ENCODE measurements at places on chromosomes 6 and 20.

GRCh38 chr20:3563548-3564177 lies 92.8 kb downstream of the ATRN start:
- DNase-seq, result peak; percentile 56

DNA sequence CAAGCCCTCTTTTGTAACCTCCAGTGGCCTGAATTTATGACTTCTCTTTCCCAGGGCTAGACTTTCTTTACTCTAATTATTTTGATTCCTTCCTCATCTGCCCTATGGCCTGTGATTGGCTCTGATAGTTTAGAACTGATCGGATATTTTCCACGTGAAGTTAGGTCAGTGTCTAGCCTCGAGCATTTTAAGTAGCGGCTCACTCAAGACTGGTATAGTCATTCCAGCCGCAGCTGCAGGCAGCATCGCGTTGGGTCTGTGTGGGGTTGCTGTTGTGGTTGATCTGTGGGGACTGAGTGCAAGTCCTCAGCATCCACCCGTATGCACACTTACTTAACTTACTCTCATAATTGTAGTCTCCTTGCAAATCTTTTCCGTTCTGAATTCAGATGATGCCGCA lies 105.7 kb downstream of the SMOC2 start:
- no peak for DNase-seq

DNA sequence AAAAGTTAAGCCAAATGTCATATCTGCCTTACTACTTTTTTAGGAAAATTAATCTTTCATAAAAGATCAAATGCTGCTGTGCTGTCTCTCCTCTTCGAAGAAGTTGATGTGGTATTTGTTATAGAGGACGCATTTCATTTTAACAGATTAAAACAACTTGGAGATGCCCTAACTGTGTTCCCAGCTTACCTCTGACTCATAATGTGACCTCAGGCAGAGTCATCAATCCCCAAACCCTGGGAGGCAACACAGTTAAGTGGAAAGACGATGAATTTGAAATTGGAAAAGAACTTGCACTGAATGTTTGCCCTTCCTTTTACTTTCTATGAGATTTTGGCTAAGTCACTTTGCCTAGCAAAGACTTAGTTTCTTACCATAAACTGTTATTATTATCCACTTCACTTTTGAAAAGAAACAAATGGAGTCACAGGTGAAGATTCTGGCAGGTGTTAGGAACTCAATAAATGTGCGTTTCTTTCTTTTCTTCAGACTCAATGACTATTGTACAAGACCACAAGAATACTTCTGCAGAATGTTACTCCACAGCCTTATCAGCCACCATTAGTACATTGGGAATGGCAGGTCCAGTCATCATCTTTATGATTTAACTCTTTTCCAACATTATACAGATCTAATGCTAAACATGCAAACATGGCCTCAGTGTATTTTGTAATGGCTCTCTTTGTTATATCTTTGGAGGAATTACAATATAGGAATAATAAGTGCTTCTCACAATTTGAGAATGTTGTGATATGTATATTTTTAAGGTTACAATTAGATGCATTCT lies 102.6 kb downstream of the COL21A1 start:
- no peak for DNase-seq

DNA sequence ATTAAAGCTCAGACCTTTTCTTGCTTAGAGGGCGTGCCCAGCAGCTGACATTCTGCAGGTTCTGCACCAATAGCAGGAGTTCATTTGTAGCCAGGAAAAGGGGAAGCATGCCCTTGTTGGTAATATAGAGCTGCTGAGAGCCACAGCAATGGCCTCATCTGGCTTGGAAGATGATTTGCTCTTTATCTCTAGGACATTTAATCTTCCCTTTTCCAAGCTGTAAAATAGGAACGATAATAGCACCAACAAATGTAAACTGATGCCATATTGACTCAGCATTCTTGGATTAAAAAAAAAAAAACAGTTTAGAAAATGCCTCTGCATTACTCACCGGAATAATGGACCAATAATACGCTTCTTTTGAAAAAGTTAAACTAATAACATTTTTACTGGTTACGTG lies 93.4 kb upstream of the SLC2A12 start:
- peak; percentile 86 for DNase-seq

GRCh38 chr6:2777249-2777648 lies 12.1 kb downstream of the WRNIP1 start:
- DNase-seq, result no peak

DNA sequence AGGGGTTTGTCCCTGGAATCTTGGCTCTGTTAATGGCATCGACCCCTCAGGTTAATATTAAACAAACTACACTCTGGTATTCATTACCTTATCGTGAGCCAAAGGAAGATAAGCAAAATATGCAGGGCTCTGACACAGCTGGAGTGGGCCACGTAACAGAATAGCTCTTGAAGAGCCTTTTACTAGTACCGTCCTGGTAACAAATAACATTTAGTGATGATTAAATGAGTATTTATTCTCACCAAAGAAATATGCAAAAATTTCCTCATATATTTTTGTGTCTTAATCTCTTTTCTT lies 20.1 kb upstream of the UTRN start:
- DNase-seq, result no peak

- no peak for DNase-seq
Observed at GRCh38 chr6:139378226-139378625, 3.8 kb upstream of the CITED2 start.

DNA sequence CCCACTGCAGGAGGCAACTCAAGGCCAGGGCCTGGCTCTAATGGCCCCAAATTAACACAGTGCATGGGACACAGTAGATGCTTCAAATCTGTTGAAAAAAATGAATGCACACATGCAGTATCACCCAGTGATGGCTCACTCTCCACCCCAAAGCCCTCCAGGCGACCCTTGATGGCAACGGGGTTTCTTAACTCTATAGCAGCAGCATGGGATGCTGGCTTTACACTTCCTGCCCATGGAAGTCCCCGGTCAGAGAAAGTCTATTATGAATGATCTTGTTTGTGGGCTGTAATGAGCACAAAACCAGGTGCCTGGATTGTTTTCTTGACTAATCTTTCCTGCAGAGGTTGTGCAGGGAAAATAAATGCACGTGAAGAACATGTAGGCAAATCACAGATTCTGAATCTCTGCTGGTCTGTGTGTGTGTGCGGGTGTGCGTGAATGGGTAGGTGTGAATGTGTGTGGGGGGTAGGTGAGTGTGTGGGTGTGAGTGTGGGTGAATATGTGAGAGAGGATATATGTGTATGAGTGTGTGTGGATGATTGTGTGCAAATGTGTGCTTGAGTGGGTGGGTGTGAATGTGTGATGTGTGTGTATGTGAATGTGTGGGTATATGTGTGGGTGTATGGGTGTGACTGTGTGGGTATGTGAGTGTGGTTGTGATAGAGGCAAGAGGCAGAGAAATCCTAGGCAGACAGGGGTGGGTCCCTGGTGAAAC lies 60.1 kb upstream of the MLN start:
- DNase-seq, result peak; percentile 53

DNA sequence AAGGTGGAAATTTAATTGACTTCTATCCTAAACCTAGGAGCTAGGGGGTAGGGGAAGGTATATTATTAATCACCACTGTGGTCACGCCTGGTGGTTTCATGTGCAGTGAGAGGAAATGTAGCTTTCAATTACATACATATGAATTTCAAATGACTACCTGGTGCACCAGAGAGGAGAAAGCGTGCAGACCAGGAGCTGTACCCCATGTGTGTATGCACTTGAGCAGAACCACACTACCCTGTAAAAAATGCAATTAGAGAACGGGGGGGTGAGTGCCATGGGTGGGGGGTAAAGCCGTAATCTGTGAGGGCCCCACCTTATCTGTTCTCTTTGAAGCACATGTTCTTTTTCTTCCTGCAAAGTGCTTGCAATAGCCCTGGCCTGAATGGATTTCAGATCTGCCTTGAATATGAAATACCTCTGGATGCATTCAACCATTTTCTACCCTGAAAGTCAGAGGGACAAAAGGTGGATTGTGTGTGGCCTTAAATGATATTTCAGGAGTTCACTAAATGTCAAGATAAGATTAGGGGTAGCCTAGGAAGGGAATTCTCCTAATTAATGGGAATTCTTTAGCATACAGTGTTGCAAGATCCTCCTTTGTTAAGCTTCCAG lies 30.9 kb upstream of the EDN3 start:
- peak; percentile 20 for DNase-seq

GRCh38 chr20:38108986-38109541 lies 56.0 kb downstream of the TGM2 start:
- no peak for DNase-seq

GRCh38 chr6:156348849-156349248 lies 428.3 kb upstream of the ARID1B start:
- DNase-seq, result no peak
